ENCODE measurements at places on chromosomes 3 and 15.

DNA sequence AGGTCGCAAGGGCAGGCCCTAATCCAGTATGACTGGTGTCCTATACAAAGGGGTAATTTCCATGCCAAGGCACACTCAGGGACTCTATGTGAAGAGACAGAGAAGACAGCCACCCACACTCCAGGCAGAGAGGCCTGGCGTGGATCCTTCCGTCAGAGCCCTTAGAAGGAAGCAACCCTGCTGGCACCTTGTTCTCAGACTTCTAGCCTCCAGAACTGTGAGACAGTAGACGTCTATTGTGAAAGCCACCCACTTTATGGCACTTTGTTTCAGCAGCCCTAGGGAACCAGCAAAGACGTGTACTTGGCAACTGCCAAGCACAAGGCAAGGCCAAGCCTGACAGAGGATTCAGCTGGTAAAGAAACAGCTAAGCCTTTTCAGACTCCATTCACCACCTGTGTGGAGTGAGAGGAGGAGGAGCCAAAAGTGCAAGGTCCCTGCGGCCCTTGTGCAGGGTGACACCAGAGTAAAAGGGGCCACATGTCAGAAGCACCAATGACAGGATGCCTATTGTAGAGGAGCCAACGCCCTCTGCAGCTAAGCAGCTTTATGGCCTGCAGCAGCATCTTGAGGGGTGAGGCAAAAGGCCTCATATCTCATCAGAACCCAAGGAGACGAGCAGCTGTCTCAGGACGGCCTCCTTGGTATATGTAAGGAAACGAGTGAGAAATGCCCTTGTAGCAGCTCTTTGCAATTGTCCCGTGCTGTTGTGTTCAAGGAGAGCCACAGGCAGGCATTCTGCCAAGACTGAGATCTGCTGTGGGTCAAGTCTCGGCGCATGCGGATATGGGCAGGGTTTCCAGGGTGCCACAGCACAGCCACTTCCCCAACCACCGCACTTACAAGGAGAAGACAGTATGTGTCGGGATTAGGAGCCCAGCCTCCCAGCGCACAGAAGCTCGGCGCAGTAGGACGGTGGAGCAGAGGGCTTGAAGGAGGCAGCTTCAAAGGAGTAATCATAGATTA, 121.5 kb upstream of the LIPC start:
- no peak for DNase-seq

DNA sequence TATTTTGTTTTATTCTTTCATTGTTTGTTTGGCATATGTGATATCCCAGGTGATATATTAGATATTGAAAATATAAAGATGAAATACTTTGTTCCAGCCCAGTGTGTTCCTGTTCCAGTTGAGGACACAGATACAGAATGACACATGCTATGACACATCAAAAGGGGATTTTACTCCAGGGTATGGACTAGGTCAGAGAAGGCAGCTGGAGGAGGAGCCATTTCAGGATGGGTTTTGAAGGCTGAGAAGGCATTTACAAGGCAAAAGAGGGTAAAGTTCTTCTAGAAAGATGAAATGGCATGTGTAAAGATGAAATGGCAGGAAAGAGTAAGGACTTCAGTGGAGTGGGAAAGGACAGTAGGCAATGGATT, 163.8 kb downstream of the ZIC1 start:
- DNase-seq = no peak

DNA sequence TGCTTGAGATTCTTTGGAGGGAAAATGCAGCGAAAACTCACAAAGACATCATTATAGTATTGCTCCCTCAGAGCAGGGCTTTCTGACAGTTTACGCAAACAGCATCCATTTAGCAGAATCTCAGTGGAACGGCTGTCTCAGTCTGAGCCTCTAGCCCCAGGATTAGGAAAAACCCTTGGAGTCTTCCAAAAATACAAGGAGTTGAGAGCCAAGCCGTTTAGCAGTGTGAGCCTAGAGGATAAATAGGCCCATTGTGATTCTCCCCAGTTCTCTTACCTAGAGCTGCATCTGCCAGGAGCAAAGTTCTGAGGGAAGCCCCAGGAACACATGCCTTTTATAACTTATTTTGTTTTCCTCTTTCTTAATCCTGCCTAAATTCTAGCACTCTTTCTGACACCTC, 359.6 kb downstream of the NTRK3 start:
- no peak for DNase-seq

- DNase-seq = no peak
Observed at GRCh38 chr15:101023501-101024072, 104.4 kb downstream of the LRRK1 start.

DNA sequence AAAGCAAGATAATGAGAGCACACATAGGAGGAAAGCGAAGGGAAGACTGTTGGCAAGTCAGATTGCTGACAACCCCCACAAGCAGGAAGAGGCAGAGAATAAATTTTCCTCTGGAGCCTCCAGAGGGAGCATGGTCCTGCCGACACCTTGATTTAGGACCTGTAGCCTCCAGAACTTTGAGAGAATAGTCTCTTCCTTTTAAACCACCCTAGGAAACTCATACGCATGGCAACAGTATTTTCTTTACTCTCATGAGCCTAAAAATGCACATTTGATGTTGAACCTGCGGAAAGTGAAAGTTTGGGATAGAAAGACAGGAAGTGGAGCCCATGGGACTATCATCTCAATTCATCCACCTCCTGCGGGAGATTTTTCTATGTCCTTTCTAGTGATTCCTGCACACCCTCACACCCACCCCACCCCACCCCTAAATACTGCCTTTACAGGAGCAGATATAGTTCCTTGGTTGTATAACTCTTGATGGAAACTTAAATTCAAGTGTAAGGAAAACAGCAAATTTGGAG, 116.7 kb upstream of the LPP start:
- no peak for DNase-seq

- no peak for DNase-seq
Observed at GRCh38 chr3:123816673-123817207, 67.4 kb downstream of the MYLK start.

DNA sequence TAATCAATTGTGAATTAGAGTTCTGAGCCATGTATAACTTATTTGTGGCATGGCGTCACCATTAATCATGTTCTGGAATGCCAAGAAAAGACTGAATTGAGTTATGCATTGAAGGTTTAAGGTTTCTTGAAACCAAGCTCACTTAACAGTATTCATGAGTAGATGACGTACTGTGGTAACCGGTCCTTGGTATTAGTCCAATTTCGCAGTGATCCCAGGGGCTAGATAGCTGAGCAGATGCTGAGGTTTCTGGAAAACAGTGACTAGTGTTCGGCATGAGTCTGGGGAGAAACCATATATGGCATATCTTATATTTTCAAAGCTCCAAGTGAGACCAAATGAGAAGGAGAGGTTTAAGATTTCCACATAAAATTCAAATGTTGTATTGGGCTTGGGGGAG, 218.3 kb upstream of the LYSMD4 start:
- DNase-seq = no peak

DNA sequence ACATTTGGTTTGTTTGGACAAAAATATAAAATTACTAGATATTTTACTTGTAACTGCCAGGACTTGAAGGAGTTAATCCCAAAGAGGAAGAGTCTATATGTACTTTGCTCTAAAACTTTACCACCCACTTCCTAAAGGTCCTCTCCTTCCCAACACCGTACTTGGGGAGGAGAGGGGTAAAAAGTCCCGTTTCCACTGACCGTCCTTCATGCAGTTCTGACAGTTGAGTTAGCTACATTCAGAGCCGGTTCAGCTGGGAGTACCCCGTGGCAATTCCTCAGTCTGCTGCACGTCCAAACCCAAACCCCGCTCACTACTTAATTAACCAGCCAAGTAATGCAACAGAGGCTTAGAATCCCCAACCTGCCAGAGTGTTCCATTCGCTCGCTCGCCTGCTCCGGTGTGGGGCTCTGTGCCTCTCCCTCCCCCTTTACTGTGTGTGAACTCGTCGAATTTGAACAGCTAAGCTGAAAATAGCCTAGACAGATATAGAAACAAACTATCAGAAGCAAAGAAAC, 519.7 kb downstream of the FOXP1 start:
- peak; percentile 43 for DNase-seq

GRCh38 chr3:129398803-129399144, 29.7 kb downstream of the EFCAB12 start:
- DNase-seq = no peak

DNA sequence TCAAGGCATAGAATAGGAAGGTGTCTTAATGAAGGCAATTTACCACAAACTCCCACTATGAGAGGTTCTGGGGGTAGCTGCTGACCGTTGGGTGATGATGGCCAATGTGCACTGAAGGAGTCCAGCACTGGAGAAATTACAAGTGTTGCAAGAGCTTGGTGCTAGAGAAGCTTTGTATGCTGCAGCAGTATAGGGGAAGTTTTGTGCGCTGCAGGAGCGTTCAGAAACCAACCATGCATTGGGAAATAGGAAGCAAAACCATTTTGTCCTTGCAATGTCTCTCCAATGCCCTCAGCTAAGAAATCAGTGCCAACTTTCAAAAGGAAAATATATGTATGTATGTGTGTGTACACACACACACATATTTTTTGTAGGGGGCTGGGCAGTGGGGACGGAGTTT, 441.6 kb upstream of the NAALADL2 start:
- DNase-seq = no peak

DNA sequence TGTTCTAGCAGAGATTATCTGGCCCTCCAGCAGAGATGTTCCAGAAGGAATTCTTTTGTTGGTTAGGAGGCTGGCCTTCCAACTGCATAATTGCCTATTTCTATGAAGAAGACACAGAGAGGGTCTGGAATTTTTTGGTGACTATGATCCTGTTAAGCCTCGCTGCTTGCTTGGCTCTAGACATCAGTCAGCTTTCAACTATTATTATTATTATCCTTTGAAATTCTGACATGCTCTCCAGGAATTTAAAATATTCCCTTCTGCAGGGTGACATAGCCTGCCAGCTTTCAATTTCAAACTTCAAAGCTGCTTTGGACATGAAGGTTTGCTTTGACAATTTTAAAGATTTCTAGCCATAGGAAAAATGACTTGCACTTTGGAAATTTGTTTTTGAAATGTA, 26.3 kb upstream of the ZNF148 start:
- no peak for DNase-seq

DNA sequence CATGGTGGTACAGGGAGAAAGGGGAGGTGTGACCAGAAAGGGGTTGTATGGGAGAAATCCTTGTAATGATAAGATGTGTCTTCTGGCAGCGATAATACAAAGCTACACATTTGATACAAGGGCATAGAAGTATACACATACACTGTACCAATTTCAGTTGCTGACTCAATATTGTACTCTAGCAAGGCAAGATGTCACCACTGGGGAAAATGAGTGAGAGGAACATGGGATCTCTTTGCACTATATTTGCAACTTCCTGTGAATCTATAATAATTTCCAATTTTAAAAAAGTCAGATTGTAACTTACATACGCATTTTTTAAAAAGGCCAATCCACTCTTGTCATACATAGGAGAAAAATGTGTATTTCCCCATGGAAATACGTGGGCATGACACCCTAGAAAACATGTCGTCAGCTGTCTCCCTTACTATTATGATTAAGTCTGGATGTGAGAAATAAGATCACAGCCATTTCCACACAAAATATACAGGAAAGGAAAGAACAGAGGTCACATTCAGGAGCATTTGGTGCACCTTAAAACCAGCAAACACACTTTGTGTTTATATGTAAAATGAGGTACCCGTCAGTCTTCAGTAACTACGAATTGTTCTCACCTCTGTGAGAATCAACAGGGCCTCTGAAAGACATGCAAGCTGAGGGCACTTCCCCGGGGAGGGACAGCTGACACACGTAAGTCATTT, 22.9 kb downstream of the PRR23E start:
- DNase-seq = no peak
